ENCODE measurements at places on chromosomes 5 and 9.

DNA sequence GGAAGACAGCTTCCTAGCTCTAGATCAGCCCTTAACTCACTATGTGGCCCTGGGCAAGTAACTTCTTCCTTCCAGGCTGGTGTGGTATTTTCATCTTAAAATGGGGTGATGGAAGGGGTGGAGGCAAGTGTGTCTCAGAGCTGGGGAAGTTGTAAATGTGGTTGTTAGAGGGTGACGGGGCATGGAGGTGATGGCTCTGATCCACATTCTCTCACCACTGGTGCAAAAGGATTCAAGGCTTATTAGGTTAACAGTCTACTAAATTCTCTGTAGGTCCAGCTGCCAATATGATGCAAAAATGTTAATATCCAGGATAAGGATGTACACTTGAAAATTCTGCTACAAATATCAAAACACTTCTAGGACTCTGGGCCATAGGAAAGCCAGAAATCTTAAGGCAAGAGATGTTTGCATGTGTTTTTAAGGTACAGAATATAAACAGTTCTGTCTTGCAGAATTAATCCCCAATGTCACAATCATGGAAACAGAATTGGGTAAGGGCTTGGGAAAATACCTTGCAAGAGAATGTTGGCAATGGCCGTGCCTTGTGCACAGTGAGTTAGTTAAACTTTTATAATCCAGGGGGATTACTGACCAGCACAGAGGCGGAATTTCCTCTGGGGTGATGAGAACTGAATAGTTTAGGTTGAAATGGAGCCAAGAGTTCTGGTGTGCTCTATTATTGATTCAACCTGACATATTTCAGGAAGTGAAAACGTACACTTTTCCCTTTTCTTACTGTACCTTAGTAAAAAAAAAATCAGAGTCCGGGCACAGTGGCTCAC, 19.8 kb downstream of the TNFSF15 start:
- DNase-seq = no peak

- peak; percentile 84 for DNase-seq
Observed at GRCh38 chr5:78062645-78063044, 231.9 kb downstream of the AP3B1 start.

DNA sequence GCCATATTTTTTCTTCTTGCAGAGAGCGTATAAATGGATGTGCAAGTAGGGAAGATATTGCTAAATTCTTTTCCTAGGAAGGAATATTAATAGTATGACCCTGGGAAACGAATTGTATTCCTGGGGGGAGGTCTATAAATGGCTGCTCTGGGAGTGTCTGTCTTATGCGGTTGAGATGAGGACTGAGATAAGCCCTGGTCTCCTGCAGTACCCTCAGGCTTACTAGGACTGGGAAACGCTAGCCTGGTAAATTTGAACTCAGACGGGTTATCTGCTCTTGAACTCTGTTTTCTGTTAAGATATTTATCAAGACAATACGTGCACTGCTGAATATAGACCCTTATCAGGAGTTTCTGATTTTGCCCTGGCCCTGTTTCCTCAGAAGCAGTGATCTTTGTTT, 1126.4 kb upstream of the C9orf72 start:
- no peak for DNase-seq

DNA sequence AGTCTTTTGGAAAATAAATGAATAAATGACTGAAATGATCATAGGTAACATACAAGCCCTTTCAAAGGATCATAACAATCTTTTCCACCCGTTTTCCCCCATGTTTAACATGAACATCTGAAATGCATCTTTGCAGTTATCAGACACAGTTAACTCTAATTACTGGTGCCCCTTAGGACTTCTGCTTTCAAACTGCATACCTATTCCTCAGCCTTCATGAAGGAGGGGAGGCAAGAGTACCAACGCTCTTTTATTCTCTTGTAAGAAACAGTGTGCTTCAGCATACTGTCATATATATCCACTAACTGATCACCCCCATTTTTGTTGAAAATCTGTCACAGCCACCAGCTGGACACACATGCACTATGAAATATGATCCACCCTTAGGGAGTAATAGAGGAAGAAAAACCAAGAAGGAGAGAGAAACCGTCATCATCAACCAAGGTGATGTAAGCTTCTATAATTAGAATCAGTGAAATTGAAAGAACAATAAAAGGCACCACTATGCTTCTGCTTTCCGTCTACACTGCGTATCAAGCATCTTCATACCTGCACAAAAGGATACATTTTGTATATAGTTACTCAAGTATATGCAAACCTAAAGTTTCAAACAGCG, 98.7 kb downstream of the RAPGEF6 start:
- peak; percentile 62 for DNase-seq

GRCh38 chr9:13616491-13617035, 337.1 kb upstream of the MPDZ start:
- no peak for DNase-seq

- DNase-seq = no peak
Observed at GRCh38 chr5:172425402-172425801, 28.9 kb downstream of the SH3PXD2B start.

DNA sequence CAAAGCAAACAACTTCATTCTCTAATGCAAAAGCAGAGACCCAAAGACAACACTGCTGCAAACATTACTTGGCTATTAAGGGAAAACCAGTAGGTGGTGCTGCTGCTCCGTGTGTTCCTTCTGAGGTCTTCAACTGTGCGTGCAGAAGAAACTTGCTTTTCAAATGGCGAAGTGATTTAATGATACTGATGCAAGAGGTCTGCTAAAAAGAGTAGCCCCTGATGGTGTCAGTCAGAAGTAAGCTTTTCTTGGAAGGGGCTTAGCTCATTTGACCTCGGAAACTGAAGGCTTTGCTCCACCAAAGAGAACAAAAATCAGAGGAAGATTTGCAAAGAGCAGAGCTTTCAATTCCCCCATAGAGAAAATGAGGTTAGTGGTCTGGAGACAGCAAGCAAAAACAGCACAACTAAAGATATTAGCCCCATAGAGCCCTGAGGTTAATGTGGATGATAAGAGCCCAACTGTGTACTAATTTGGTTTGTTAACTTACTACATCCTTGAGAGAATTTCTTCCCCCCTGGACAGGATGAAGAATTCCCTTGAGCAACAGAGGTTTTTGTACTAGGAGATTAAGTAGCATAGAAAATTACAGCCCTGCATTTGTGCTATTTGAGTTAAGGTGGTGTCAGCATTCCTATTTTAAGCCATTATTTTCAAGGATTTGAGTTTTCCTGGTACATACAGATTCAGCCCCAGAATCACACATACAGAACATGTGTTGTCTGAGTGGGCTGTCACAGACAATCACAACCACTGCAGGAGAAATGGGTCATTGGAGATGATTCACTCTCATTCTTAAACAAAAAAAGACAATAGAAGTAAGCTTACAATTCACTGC, 153.2 kb upstream of the C9orf72 start:
- peak; percentile 42 for DNase-seq

- no peak for DNase-seq
Observed at GRCh38 chr9:32918628-32919027, 82.8 kb downstream of the APTX start.

DNA sequence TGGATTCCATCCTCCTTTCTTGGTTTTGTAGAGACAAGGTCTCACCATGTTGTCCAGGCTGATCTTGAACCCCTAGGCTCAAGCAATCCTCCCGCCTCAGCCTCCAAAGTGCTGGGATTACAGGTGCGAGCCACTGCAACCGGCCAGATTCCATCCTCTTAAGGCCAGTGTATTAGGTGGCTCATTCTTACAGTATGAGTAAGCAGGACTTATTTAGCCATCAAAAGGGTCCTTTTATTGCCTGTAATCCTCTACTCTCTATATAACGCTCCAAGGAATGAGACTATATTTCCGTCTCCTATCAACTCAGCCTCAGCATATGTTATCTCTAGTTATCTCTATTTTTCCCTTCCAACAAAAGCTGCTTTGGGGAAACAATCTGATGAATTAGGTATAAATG, 3.0 kb upstream of the ERBIN start:
- DNase-seq = no peak

GRCh38 chr5:148999741-149000140, 63.1 kb downstream of the SH3TC2 start:
- no peak for DNase-seq

DNA sequence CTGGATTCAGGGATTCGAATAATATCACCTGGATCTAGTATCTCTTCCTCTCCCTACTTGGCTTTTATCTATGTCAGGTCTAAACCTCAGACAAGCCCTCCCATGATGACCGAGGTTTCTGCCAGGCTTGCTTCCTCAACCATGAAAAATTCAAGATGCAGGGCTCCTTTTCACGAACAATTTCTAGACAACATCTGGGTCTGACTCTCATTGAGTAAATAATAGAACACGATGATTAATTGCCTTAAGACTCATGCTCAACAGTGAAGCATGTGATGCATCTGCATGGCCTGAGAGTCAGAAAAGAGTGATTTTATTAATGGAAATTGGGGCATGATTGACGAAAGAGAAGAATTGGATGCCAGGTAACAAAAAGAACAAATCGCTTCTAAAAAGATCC, 277.2 kb upstream of the ZNF608 start:
- no peak for DNase-seq

DNA sequence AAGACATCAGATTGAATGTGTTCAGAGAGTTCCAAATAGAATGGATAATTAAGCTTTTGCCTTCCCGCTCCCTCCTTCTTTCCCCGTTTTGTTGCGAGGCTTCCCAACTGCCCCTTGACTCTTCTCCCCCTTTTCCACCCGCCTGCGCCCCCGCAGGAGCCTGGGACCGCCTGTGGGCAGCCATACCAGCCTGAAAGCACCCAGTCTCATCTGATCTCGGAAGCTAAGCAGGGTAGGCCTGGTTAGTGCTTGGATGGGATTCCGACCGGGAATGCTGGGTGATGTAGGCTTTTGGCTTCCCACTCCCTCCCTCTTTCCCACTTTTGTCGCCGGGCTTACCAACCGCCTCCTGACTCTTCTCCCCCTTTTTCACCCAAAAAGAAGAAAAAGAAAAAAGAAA, 6.8 kb upstream of the HSD17B4 start:
- DNase-seq = no peak

DNA sequence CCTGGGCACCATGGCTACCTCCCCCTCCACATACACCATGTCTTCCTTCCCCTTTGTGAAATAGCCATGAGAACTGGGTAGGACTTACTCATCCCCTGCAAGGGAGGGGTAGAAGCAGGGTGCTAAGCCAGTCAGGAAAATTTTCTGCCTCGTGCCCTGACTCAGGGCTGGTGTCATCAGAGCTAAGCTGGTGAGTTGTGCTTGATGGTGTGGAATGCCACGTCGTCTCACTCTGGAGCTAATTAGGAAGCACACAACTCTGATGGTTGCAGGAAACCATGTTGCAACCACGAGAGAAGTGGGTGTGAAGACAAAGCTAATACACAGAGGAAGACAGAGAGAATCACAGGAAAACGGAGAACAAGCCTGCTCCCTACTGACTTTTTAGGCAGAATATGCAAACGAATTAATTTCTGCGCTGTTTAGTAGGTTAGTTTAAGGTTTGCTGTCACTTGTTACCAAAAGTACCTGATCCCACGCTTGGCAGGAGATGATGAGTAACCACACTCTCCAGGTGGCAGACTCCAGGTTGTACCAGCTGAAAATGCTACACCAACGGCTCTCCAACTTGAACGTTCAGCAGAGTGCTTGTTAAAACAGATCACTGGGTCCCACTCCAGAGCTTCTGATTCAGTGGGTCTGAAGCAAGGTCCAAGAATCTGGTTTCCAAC, 54.5 kb downstream of the STK10 start:
- DNase-seq = no peak

DNA sequence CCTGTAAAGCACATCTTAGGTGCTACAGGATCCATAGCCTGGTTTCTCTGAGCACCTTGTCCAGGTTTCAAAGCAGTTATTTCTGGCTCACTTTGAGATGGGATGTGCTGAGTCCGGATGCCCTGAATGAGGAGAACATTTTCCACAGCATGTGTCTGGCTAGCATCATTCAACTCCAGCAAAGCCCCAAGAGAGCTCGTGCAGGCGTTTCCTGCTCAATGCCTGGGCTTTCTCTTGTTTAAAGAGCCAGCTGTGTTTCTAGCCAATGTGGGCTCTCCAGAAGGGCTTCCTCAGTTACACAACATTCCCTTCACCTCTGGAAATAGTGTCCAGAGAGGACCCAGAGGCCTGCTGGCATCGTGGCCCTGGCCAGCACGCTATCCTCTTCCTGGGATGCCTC, 411.7 kb downstream of the DMAC1 start:
- DNase-seq = no peak

GRCh38 chr5:83095957-83096539, 18.7 kb downstream of the XRCC4 start:
- no peak for DNase-seq

All from NCI-H1417 (cell line).